ENCODE measurements at places on chromosomes 5 and 9. TPM values are rescaled to one million over a fixed set of nuclear protein-coding genes. Genes with fewer than 3 reads are reported as not detected.

Gene HTR4
- total RNA-seq, result not detected

Gene PCDHGB6
- total RNA-seq, result 0.09 TPM

Gene IFNA2
- total RNA-seq, result not detected

Gene TMC1
- 0.02 TPM for total RNA-seq

Gene PIP5K1B
- total RNA-seq, result not detected

Gene PCDHGA3
- 0.02 TPM for total RNA-seq

Gene HRCT1
- total RNA-seq, result 0.34 TPM

Gene KIAA0825
- total RNA-seq, result 0.60 TPM

Gene ADAM19
- total RNA-seq, result 10.6 TPM

Gene PROP1
- 0.12 TPM for total RNA-seq

Gene DDX41
- total RNA-seq, result 112 TPM

Gene C9orf152
- 0.33 TPM for total RNA-seq

Gene PCDHGA10
- not detected for total RNA-seq

Gene TMEM252
- total RNA-seq, result not detected

Gene PGGT1B
- total RNA-seq, result 20.2 TPM

Gene PTAR1
- 10.3 TPM for total RNA-seq

Gene GARIN3
- not detected for total RNA-seq

Gene ZNF462
- 3.6 TPM for total RNA-seq

Gene SLCO6A1
- total RNA-seq, result not detected

Gene CTSV
- 14.1 TPM for total RNA-seq

Data from A549 treated with AZD2906 at 1 μM for 4 hours (cell line).